ENCODE measurements at places on chromosomes 5 and 9.

DNA sequence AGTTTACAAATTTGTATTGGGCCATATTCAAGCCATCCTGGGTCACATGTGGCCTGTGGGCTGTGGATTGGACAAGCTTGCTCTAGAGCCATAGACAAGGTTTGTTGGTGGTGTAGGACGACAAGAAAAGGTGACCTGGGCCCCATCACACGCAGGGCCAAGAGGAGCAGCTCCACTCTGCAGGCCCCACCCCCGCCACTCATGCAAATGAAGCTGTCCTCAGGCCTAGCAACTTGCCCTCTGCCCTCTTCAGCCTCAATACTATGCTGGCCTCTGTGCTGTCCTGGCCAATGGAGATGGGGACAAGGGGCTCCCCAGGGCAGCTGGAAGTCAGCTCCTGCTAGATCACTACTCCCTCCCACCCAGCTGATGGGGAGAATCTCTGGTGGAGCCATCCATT lies 55.2 kb upstream of the TMEM252 start:
- no peaks in the 10 kb centered on the region for H3K27me3 ChIP-seq
- H3K27ac ChIP-seq = no peak overlapping the region
- DNase-seq = no peak
- no peaks in the 10 kb centered on the region for H3K36me3 ChIP-seq

GRCh38 chr9:71897577-71897976 lies 13.4 kb downstream of the ABHD17B start:
- H3K27me3 ChIP-seq = no peaks in the 10 kb centered on the region
- H3K4me3 ChIP-seq = no peak overlapping the region
- peaks cover 67% of the 10 kb centered on the region for H3K4me1 ChIP-seq
- DNase-seq = no peak
- H3K36me3 ChIP-seq = no peaks in the 10 kb centered on the region

- peak overlapping the region; percentile 99 for H3K27ac ChIP-seq
- H3K36me3 ChIP-seq = no peaks in the 10 kb centered on the region
- peaks cover 52% of the 10 kb centered on the region for H3K4me1 ChIP-seq
- no peak overlapping the region for H3K4me3 ChIP-seq
Measured at GRCh38 chr9:33813712-33814641, 3.0 kb upstream of the UBE2R2 start.

DNA sequence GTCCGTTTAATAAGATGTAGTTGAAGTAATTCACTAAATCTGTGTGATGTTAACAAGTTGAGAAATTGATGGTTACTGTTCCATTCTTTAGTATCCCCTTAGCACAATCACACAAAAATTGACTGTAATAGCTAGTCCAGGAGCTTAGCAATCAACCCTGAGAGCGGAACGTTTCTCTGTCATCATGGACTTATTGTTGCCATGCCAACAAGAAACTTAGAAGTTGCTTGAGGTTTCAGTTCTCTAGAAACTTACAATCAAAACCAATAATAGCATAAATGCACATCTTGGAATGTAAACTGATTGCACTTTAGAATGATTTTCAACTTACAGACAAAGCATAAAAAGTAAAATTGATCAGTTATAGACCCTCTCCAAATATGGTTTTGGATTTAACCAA lies 125.4 kb upstream of the ANKH start:
- H3K27ac ChIP-seq = no peak overlapping the region
- no peak for DNase-seq
- no peaks in the 10 kb centered on the region for H3K27me3 ChIP-seq
- H3K4me3 ChIP-seq = no peak overlapping the region
- H3K4me1 ChIP-seq = no peaks in the 10 kb centered on the region
- no peaks in the 10 kb centered on the region for H3K36me3 ChIP-seq

DNA sequence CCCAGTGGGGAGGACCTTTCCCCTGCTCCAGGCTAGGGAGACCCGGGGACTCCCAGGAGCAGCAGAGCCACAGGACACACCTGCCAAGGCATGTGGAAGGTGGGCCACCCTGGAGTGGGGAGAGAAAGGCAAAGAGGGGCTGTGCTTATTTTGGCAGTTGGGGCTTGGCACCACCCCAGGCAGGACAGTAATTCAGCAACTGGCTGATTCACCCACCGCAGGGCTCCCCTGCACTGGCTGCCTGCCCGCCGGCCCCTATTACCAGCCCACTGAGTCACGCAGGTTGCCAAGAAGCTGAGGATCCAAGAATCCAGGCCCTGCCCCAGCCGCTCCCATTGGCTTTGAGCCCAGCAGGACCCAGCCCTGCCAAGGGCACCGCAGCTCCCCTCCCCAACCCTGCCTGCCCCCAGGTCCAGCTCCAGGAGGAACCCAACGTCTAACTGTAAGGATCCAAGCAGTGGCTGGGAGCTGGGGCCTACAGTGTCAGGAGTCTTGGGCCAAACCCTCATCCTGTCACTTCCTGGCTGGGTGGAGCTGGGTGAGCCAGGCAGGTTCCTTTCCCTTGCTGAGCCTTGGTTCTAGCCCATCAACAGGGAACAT lies 14.2 kb upstream of the RALGDS start:
- H3K27ac ChIP-seq = peak overlapping the region; percentile 95
- H3K4me3 ChIP-seq = no peak overlapping the region
- no peaks in the 10 kb centered on the region for H3K27me3 ChIP-seq
- DNase-seq = no peak
- peaks cover 98% of the 10 kb centered on the region for H3K4me1 ChIP-seq

GRCh38 chr9:76887951-76888350 lies 18.0 kb downstream of the PRUNE2 start:
- no peak overlapping the region for H3K27ac ChIP-seq
- no peaks in the 10 kb centered on the region for H3K36me3 ChIP-seq
- peaks cover 10% of the 10 kb centered on the region for H3K27me3 ChIP-seq
- DNase-seq = no peak
- H3K4me3 ChIP-seq = no peak overlapping the region

- DNase-seq = peak; percentile 75
- H3K27me3 ChIP-seq = no peaks in the 10 kb centered on the region
- peak overlapping the region; percentile 71 for H3K27ac ChIP-seq
- peaks cover 57% of the 10 kb centered on the region for H3K4me1 ChIP-seq
Measured at GRCh38 chr9:131618071-131618479, 72.8 kb downstream of the PRRT1B start.

Data from left ventricle myocardium inferior (tissue), 1 donor.